Dermis microvascular lymphatic vessel endothelial cell (primary cell): ENCODE measurements at places on chromosomes 12 and 14. TPM values are rescaled to one million over a fixed set of nuclear protein-coding genes. Genes with fewer than 3 reads are reported as not detected.

The ATP5F1B gene
- 504 and 583 TPM in 2 replicates for total RNA-seq

The RASSF8 gene
- total RNA-seq = 34.7 and 38.6 TPM in 2 replicates

The PTGER2 gene
- total RNA-seq = under 0.01 TPM in 1 of 2 replicates, not detected in the other

The MOAP1 gene
- total RNA-seq = 19.0 and 34.0 TPM in 2 replicates

The OTOGL gene
- total RNA-seq = 0.13 and 0.26 TPM in 2 replicates

The RPL10L gene
- total RNA-seq = not detected in 2 replicates

The NFATC4 gene
- total RNA-seq = 0.76 and 1.0 TPM in 2 replicates

The PDE6H gene
- total RNA-seq = not detected in 2 replicates

The SERPINA9 gene
- not detected in 2 replicates for total RNA-seq

The NOXRED1 gene
- total RNA-seq = 0.13 and 0.26 TPM in 2 replicates

The DIO2 gene
- total RNA-seq = under 0.01 TPM in 1 of 2 replicates, not detected in the other

The GAS2L3 gene
- total RNA-seq = 12.4 and 21.3 TPM in 2 replicates

The KRT83 gene
- not detected in 2 replicates for total RNA-seq

The CLEC9A gene
- not detected in 2 replicates for total RNA-seq

The CHST11 gene
- 2.1 and 2.7 TPM in 2 replicates for total RNA-seq
